ENCODE measurements at places on chromosomes 2 and 18.

DNA sequence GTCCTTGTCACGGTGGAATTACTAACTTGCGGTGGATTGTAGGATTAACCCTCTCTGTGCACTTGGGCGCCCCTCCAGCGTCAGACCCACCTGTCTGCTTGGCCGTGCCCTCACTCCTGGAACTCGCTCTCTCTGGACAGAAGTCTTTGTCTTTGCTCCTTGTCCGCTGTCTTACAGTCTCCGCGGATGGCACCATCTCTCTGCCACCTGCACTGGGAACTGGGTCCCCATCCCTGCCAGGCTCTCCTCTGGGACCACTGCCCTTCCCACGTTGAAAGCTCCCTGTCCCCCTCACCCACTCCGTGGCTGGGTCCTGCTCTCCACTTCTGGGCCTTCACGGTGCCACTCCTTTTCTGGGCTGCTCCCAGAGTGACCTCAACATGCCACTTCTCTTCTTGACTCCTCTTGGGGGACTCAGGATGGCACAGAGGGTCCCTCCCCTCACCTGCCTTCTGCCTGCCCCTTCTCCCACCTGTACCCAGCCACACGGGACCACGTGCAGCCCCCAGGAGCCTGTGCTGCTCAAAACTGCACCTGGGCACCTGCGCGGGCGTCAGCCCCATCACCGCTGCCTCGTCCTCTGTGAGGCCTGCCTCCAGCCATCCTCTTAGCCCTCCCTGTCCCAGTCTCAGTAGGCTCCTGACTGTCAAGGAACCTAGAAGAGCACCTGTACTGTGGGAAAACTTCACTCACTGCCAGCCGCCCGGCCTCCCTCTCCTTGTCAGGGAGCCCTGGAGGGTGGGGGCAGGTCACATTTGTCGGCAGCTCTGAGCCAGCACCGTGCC is 11.1 kb downstream of the CNDP2 start:
- DNase-seq = no peak

GRCh38 chr18:57048351-57048750 is 98.5 kb upstream of the BOD1L2 start:
- no peak for DNase-seq

GRCh38 chr2:178782236-178782635 is 25.0 kb downstream of the TTN start:
- DNase-seq = no peak

- DNase-seq = no peak
Observed at GRCh38 chr2:29164091-29164846, 49.1 kb downstream of the CLIP4 start.

DNA sequence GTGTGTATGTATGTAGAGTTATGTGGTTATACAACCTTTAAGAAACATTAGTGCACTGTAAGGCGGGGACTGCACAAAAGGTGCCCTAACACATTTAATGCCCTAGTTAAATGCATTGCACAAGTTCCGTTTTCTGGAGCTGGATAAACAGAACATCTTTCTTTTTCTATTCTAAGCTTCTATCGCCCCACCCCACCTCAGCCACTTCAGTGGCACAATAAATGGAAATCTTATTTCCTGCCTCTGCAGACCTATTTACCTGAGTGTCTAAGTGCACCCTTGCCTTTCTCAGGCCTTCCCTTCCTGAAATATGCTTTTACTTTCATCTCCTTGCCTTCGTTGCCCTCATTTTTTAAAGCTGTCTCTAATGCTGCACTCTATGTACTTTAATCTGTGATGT is 123.5 kb downstream of the TANC1 start:
- no peak for DNase-seq

- DNase-seq = no peak
Observed at GRCh38 chr2:179444056-179444455, 179.4 kb upstream of the SESTD1 start.

- DNase-seq = no peak
Observed at GRCh38 chr18:62812242-62812641, 96.9 kb downstream of the PHLPP1 start.

DNA sequence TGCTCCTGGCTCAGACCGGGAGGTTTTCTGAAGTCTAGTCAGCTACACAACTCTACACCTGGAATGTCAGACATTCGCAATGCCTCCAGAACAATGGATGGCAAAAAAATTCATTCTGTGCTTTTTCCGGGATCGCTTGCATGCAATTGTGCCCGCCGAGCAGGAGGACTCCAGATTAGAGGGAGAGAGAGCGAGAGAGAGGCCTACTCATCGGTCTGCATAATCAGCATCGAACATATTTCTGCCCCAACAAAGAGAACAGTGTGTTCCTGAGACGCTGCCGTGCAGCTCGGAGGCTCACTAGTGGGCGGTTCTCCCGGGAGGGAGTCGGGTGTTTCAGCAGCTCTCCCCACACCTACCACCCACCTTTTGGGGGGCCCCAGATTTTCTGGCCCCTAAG is 117.1 kb downstream of the KLHL29 start:
- DNase-seq = no peak

- no peak for DNase-seq
Observed at GRCh38 chr2:10183146-10183675, 60.7 kb downstream of the RRM2 start.

DNA sequence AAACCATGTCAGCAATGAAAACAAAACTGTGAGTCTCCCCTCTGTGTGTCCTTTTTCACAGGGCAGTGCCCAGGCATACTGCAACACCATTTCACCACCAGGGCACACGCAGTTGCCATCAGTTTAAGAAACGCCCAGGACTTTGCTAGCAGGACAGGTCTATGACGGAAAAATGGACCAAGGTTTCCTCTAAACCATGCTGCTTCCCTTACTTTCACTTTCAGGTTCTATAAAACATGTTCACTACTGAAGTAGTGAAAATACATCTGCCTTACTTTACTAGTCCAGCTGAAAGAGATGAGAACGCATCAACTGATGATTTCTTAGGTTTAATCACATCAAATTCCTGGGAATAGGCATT is 110.5 kb downstream of the TCF4 start:
- no peak for DNase-seq

- no peak for DNase-seq
Observed at GRCh38 chr2:181440919-181441318, 16.3 kb upstream of the ITGA4 start.

DNA sequence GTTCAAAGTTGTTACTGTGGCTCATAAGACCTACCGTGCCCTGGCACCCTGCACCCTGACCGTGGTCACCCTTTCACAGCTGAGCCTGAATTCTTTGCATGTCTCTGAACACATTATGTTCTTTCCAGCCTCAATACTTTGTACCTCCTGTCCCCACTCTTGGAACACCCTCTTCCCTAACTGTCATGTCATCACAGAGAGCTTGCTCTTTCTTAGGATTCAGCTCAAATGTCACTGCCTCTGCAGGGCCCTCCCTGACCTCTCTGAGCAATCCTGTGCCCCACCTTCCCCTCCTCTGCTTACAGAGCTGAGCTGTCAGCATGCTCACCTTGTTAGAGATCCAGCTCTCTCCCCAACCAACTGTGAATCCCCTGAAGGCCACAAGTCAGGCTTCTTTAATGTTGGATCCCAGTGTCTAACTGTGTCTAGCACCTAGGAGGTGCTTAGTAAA is 15.0 kb downstream of the PRKAG3 start:
- no peak for DNase-seq

DNA sequence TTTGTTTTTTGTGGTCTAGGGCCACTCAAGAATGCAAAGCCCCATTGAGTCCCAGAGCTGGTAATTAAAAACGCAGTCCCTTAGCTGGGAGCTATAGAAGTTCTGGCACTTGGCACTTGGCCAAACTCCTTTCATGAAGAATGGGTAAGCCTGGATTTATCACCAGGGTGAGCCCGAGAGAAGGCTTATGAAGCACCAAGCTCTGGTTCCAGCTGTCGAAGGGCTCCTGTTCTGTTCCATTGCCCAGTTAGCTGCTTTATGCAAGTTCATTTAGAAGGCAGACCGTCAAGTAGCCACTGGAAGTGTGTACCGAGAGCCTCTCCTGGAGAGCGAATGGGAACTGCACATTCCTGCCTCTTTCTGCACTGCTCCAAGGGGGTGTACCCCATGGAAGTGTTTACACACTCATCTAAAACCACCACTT is 14.2 kb downstream of the ECEL1 start:
- DNase-seq = no peak

GRCh38 chr2:43011158-43011491 is 215.3 kb downstream of the ZFP36L2 start:
- no peak for DNase-seq

DNA sequence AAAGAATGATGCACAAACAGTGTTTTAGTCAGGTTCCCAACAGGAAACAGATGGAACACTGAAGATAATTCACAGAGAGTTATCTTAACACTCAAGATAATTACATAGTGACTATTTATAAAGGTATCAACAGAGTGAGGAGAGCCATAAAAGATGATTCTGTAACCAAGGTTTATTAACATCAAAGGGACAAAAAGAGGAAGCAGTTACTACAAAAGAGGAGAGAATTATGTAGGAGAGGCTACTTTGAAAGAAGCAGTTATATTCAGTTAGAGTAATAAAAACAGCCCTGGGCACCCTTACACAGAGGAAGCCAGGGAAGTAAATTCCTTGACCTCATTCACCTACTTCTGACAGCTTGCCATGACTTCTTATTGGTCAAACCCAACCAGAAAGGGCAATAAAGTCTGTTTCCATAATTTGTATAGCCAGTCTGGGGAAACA is 326.5 kb upstream of the SLC39A10 start:
- DNase-seq = no peak

DNA sequence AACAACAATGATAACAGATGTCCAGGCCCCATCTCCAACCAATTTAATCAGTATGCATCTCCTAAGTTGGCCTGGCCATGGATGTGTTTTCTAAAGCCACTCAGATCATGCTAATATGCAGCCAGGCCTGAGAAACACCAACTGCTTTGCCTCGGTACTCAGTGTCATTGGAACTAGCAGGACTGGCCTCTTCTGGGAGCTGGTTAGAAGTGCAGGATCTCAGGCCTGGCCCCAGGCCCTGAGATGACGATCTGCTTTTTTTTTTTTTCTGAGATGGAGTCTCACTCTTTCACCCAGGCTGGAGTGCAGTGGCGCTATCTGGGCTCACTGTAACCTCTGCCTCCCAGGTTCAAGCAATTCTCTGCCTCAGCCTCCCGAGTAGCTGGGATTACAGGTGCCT is 69.1 kb downstream of the IRS1 start:
- DNase-seq = no peak

DNA sequence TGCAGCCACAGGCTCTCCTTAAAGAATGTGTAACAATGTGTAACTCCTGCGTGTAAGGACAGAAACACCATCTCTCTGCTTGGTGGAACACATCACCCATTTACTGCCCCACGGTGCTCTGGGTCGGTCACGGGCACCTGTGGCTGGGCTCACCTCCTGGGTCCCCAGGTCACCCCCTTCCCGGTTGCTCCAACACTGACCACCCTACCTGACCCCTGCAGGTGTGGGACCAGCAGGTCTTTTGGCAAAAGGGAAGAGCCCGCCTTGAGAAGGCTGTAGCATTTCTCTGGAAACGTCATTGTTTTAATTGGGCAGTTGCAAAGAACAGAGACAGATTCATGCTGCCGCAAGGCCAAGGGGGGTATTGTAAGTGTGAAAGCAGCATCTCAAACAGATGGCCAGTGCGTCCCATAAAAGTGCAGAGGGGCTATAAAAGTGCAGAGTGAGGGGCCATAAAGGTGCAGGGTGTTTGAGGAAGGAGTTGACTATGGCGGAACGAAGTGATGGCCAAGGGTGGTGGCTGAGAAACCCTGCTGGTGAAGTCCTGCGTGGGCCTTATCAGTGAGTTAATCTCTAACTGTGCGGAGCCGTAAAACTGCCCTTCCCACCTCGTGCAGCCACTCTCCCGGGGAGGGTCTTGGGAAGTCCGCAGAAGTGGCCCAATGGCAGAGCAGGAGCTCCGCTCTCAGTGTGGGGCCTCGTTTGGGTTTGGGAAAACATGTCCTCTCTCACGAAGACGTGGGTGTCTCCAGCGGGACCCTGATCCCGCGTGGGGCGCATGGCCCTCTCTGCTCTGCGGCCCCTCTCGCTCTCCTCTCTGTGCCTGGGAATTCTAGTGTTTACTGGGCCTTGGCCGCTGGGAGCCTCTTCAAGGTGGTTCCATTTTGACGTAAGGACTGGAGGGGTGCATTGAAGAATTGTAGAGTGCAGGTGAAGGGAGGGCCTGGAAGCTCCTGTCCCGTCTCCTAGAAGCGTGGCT is 13.7 kb upstream of the NEU4 start:
- no peak for DNase-seq

DNA sequence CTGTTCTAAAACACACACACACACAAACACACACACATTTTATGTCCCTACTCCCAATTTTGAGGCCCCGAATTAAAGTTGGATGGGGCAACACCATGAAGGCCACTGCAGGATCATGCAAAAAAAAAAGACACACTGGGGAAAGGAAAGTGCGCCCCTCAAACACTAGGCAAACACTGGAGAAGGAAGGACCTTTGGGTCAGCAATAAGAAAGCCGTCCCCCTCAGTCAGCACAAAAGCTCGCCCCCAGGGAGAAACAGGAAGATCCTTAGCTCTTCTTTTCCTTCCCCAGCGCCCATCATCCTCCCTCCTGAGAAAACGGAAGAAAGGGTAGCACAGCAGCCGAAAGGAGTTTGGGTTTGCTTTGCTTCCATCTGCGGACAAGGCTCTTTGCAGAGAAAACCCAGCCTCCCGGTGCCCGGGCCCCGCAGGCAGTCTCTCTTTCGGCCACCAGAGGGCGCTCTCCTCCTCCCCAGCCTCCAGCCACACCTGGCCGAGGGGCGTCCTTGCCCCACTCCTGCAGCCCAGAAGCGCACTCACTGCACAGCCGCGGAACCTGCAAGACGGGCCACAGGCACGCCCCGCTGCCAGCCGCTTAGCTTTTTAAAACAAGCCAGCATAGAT is 248.5 kb downstream of the CDH20 start:
- DNase-seq = peak; percentile 60

DNA sequence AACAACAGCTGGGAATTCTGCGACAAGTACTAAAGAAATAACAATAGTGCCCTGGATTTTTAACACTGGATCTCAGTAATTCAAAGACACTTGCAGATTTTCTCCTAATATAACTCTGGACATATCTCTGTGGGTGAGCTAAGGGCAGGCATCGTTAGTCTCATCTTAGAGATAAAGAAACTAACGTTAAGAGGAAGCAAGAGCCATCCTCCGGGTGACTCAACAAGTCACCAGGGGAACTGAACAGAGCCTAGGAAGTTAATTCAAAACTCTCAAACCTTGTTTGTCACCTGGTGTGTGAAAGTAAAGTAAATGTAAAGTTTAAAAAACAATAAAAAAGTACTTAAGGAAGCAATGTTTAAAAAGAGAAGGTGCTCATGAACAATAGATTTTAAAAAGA is 41.6 kb upstream of the NRP2 start:
- DNase-seq = no peak

- DNase-seq = no peak
Observed at GRCh38 chr2:207902821-207903220, 122.5 kb downstream of the PLEKHM3 start.

DNA sequence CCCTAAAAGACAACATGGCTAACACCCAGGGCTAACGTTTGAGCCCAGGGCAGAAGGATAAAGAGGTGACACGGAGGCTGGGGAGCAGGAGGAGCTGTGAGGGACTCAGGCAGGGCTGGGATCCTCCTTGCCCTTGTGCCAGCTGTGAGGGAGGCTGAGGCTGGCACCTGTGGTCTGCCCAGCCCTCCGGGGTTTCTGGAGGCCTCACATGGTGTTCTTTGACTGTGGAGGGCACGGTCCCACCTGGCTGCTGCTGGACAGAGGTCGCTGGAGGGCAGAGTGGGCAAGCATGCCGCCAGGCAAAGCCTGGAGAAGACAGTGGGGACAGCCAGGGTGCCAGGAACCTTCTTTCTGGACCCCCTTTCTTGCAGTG is 26.8 kb upstream of the CNNM3 start:
- no peak for DNase-seq

Measured in stimulated activated CD4-positive, alpha-beta T cell treated with anti-CD3 and anti-CD28 coated beads, Interleukin-1b, Interleukin-23, amount 100 ng/mL, for 1 hour (primary cell).